Islet precursor cell (in vitro differentiated cells): ENCODE measurements at places on chromosomes 1 and 21.

- DNase-seq = no peak
Measured at GRCh38 chr1:212182579-212182978, 102.6 kb upstream of the PPP2R5A start.

GRCh38 chr1:205477759-205478247 lies 22.0 kb upstream of the BLACAT1 start:
- DNase-seq = no peak

GRCh38 chr1:201785291-201785690 lies 43.7 kb upstream of the IPO9 start:
- no peak for DNase-seq

GRCh38 chr21:35070436-35070835 lies 21.3 kb upstream of the RUNX1 start:
- DNase-seq = no peak

GRCh38 chr1:58818976-58819375 lies 35.1 kb upstream of the JUN start:
- no peak for DNase-seq

DNA sequence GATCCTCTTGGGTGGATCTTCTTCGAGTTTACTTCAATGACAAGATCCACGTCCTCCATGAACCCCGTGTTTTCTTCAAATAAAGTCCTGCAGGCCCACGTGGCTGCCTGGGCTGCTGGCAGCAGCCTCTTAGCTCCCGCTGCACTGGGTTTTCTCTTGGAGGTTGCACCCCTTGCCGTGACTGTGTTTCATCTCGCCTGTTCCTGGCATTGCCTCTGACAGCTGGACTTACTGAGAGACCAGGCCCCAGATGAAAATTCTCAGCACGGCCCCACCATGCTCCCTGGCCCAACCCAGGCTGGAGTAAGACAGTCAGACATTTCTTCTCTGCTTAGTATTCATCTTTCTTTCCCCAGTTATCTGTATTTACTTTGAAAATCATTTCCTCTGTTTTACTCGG lies 274.8 kb upstream of the RUNX1 start:
- DNase-seq = no peak

DNA sequence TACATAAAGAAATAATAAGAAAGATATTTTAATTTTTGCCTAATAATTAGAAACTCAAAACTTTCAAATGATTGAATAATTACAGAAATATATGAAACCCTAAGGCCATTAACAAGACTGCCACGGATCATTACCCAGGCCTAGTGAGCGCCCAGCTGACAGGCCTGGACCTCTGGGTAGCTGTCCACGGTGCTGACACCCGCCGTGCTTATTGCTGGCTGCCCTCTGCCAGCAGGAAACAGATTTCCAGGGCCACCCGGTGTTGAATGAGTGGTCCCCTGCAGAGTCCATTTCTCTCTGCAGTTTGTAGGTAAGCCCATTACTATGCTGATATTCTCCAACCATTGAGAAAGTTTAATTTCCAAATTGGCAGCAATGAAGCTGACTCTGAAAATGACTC lies 254.4 kb upstream of the GJB5 start:
- DNase-seq = peak; percentile 77

DNA sequence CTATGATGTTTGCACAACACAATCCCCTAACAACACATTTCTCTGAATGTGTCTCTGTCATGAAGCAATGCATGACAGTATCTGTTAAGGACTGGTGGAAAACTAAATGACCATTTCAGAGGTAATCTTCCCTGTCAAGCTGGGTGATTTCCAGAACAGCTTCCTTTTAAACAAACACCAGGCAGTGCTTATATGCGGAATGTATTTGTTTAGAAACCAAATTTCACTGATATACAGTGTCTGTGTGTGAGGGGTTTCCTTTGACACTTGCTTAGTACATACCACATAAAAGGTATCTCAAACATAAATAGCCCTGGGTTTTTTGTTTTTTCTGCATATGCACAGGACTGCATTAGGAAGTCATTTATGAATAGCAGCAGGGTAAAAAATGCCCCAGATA lies 95.6 kb downstream of the TGFBR3 start:
- no peak for DNase-seq

- peak; percentile 90 for DNase-seq
Measured at GRCh38 chr1:6414443-6414844, 5.3 kb downstream of the HES2 start.

GRCh38 chr1:189627427-189627826 lies 850.2 kb downstream of the BRINP3 start:
- no peak for DNase-seq

DNA sequence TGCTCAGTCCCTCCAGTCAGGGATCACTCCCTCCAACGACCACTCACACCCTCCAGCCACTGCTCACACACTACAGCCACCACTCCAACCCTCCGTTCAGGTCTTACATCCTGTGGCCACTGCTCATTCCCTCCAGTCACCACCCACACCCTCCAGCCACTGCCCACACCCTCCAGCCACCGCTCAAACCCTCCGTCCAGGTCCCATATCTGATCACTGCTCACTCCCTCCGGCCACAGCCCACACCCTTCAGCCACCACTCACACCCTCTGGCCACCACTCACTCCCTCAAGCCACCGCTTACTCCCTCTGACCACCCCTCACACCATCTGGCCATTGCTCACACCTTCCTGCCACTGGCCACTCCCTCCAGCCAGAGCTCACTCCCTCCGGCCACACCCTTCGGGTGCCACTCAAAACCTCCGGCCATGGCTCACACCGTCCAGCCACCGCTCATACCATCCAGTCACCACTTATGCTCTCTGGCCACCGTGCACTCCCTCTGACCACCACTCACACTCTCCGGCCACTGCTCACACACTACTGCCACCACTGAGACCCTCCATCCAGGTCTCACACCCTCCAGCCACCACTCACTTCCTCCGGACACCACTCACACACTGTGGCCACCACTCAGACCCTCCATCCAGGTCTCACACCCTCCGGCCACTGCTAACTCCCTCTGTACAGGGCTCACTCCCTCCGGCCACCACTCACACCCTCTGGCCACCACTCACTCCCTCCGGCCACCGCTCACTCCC lies 4.7 kb upstream of the TFF1 start:
- DNase-seq = no peak

- DNase-seq = peak; percentile 56
Measured at GRCh38 chr1:218304281-218305039, 19.4 kb downstream of the RRP15 start.

- no peak for DNase-seq
Measured at GRCh38 chr1:219993554-219994433, 52.5 kb downstream of the EPRS1 start.

GRCh38 chr1:64005801-64006200 lies 197.6 kb upstream of the UBE2U start:
- DNase-seq = no peak

DNA sequence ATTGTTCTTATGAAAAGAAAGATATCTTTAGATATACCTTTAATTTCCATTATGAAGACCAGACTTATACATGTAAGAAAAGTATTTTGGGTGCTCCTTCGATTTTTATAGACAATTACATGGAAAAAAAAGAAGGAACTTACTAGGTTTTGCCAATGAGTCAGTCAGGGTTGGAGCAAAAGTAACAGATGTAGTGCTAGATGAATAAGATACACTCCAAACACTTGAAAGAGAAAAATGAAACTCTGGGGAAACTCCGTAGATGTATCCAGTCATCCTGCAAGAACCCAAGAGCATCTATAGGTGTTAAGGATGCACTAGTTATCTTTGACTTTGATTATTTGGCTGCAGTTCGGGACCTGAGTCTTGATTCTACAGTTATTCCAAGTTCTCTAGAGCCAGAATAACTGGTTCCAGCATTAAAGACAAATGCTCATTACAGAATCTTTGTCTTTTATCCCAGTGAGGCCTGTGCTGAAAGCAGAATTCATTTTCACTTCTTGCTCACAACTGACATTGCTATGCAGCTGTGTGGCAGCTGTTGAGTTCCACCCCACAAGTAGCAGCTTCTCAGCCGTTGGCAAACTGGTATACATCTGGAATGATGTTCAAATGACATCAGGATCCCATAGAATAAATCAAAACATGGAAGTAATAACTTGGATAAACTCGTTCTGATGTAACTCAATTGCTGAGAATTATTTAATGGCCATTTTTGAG lies 326.1 kb downstream of the ASTN1 start:
- DNase-seq = no peak

GRCh38 chr1:33466159-33466558 lies 6.3 kb upstream of the ZSCAN20 start:
- DNase-seq = no peak

DNA sequence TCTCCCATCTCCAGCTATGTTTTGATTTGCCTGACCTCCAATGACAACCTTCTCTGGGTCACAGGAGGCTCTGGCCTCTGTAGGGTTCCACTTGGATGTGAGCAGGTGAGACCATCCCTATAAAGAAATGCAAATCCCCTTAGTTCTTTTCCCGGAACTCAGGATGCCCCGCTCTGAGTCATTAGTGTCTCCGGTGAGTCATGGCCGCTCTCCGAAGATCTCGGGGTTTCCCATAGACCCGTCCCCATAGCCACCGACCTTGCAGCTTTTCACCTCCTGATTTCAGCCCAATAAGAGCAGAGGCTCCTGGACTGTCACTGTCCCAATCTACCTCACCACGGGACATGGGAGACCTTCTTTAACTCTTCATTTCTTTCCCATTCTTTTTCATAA lies 98.2 kb downstream of the PGBD5 start:
- no peak for DNase-seq

- DNase-seq = no peak
Measured at GRCh38 chr1:25467616-25468015, 36.9 kb downstream of the MACO1 start.

GRCh38 chr1:93440272-93440671 lies 7.6 kb upstream of the FNBP1L start:
- no peak for DNase-seq

DNA sequence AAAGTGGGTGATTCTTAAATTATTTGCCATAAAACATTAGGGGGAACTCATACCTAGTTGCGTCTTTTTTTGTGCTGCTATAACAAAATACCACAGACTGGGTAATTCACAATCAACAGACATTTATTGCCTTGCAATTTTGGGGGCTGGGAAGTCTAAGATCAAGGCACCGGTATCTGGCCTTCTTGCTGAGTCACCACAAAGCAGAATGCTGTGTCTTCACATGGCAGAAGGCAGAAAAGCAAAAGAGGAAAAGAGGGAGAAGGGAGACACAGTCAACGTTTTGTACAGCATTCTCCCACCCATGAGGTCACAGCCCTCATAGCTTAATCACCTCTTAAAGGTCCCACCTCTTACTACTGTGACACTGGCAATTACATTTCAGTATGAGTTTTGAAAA lies 291.0 kb downstream of the CHRM3 start:
- no peak for DNase-seq

DNA sequence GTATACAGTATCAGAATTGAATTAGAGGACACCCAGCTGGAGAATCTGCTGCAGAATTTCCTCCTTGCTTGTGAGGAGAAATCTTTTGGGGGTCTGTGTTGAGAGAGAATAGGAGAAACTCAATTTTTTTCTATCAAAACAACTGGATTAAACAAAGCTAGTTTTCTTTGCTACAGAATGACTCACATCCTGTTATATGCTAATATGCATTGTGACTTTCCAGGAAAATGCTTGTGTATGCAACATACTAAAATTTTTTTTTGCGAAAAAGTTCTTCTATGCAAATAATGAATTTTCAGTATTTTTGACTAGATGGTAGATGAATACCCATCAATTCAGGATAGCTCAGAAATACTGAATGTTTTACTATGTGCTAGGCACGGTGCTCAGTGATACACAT lies 2.2 kb downstream of the VAMP4 start:
- no peak for DNase-seq

GRCh38 chr1:3495776-3496745 lies 41.6 kb downstream of the ARHGEF16 start:
- no peak for DNase-seq

DNA sequence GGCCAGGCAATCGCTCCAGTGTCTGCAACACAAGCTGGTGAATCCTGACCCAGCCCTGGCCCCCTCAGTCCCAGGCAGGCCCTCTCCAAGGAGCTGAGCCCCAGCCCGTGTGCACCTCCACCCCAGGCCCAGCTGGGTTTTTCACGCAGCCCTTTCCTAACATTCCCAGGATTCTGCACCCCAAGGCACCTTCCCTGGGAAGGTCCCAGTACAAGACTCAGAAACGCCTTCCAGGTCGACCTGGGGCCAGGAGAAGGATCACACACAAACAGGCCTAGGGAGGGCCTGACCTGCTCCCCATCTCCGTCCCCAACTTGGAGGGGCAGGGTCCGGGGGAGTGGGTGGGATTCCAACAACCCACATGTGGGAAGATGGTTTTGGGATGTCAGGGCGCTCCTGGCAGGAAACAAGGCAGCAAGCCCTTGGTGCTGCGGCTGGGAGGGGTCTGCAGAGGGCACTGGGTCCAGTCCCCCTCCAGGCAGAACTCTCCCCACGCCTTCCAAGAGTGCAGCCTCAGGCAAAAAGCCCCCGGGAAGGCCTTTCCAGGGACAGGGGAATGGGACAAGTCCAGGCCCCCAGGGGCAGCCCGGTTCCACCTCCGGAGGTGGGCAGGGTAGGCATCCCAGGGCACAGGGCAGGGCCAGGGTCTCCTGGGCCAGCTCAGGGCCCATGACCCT lies 58.3 kb downstream of the KCNAB2 start:
- no peak for DNase-seq

DNA sequence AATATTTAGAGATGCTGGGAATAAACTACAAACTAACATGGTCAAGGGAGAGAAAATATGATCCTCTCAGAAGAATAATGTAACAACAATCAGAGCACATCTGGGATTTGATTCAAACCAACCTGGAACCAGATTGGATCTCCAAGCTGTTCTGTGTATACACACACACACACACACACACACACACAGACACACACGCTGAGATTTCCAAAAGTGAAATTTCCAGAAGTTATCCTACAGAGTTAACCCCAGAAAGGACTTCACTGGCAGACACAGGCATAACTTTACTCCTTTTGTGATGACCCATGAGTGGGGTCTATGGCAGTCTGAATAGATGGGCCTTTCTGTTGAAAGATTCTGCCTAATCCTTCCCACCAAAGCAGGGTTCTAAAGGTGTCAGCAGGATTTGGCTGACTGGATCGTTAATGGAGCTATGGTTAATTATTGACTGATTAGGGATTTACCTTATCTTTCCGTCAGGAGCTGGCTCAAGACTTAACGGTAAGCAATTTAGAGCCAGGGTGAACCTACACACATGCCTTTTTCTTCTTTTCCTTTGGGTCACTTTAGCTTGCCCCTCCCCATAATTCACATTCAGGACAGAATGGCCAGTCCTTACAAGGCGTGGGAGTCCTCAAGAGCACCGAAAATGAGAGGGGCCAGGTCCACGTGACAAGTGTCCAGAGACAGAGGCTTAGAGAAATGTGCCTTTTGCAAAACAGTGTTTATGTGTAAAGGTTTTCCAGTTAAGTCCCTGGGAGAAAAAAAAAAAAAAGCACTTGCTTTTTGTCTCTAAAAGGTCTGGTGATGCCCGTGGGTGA lies 10.9 kb upstream of the PROX1 start:
- DNase-seq = no peak

DNA sequence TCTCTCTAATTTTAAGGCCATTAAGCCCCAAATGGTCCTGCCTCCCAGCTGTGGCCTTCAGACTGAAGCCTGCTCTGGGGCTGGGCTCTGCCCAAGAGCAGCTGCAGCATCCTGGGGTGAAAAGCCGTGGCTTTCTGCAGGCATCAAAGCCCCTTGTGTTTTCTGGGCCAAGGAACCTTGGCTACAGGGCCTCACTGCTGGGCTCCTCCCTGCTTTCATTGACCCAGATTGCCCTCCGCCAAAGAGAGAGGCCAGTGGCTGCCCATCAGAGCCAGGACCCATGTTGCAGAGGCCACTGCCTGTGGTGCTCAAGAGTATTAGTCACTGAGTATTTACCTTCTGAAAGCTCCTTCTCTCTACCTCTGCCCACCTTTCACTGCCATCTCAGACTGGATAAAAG lies 1.6 kb downstream of the ZNF648 start:
- no peak for DNase-seq
